Astrocyte (in vitro differentiated cells and primary cell): ENCODE measurements at places on chromosomes 4 and X.

DNA sequence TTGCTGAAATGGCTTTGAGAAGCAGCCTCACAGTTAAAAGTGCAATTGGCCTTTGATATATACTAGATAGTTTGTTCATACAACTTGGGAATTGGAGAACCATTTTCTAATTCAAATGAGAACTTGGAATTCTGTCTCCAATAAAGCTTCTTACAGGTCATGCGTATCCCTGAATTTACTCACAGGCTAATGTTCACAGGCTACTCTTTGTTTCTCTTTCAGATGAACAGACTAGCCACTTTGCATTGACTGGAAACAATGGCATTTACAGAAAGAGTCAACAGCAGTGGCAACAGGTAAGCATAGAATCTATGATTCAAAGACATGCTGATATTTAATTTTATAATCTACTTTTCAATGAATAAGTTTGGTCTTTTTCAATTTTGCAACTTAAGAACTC, 13.5 kb downstream of the AFF1 start:
- DNase-seq, result no peak

DNA sequence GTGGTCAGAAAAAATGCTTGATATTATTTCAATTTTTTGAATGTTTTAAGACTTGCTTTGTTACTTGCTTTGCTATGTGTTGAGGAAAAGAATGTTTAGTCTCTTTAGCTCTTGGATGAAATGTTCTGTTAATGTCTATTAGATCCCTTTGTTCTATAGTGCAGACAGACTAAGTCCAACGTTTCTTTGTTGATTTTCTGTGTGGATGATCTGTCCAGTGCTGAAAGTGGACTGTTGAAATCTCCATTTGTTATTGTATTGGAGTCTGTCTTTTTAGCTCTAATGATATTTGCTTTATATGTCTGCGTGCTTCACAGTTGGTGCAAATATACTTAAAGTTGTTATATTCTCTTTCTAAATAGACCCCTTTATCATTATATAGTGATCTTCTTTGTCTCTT, 220.6 kb downstream of the GUCY2F start:
- DNase-seq, result no peak

- DNase-seq, result no peak
Observed at GRCh38 chr4:173680278-173680677, 150.2 kb upstream of the HAND2 start.

DNA sequence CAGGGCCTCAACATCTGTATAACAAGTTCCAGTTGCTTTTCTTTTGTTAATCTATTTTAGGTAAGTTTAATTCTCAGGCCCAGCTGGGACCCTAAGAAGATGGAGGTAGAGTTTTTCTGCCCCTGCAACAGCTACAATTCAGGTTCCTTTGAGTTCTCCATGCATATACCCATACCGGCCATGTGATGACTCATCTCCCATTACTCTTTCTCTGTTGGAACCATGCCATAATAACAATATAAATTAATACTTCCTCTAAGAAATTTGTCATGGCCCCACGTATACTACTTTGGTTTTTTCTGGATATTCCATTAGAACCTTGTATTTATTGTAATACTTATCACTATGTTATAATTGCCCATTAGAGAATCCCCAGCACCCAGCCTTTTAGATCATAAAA, 1.3 kb upstream of the INTU start:
- no peak for DNase-seq

DNA sequence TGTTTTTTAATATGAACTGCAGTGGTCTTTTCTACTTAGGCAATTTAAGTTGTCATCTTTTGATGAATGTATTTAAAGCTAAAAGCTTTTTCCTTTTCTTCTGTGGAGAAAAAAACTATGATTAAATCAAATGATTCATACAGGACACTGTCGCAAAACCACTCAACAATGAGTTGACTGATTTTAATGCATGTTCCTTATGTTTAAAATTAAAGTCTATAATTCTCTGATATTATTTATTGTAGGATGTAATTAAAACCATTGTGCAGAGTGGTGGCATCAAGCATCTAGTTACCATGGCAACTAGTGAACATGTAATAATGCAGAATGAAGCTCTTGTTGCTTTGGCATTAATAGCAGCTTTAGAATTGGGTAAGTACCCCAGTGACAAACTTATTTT, 172.5 kb downstream of the RAP1GDS1 start:
- no peak for DNase-seq

GRCh38 chrX:139192386-139192961, 338.1 kb upstream of the F9 start:
- peak; percentile 52 for DNase-seq

DNA sequence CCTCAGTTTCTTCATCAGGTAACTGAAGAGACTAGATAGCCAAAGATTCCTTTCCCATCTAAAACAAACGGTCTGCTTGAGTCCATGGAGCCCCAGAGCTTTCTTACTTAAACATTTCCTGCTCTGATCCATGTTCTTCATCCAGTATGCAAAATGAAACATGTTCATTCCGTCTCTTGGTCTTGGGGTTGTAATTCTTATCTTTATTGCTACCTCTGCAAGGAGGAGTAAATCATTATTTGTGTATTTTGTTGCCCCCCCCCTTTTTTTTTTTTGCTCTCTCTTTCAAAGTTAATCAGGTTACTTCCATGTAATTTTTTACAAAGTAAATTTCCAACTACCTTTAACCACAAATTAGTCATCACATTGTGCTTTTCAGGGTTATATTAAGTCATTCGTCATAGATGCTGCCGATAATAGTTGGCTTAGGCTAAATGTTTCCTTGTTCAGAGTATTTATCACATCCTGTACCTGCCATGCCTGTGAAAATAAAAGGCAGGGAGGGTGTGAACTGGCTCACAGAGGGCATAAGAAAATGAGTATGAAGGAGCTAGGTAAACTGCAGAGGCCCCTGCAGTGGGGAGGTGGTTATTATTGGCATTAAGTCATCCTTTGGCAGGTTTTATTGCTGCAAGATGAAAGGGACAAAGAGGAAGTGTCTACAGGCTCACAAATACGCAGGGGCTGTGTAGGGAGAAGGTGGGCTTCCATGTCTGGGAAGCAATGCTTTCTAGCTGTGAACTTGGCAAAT, 76.7 kb upstream of the HS3ST1 start:
- peak; percentile 80 for DNase-seq

DNA sequence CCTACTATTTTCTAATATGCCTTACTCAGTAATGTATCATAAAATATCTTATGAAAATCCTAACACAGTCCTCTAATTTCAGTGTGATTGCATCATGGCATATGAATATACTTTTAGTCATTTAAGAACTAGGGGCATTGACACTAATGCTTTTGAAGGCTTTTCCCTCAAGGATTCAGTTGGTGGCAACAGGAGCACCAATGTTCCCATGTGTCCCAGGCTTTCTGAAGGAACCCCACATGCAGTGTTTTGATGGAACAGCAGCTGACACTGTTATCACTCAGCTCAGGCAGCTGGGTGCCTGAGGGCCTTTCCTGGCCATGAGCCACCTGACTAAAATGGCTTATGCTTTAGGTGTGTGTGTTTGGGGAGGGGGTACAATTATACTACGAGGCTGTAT, 348.3 kb downstream of the ARHGAP24 start:
- DNase-seq, result no peak

DNA sequence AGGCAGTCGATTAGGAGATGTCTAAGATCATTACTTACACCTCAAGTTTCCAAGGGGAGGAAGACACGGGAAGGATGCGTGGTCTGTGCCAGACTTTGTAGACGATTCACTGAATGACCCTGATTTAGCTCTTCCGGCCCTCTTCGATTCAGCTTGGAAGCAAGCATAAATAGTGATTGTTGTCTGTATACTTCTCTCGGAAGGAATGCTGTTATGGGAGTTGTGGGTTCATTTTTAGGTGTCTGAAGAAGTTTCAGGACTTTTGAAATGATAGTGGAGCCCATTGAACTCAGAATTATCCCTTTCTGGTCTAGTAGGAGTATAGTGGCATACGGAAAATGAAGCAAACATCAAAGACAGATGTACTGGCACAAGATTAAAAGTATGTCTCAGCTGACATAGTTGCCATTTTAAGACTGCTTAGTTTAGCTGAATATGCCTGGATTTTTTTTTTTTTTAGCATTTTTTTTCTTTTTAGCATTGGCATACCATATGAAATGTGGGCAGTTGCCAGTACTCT, 1.0 kb upstream of the ANKRD17 start:
- peak; percentile 40 for DNase-seq

DNA sequence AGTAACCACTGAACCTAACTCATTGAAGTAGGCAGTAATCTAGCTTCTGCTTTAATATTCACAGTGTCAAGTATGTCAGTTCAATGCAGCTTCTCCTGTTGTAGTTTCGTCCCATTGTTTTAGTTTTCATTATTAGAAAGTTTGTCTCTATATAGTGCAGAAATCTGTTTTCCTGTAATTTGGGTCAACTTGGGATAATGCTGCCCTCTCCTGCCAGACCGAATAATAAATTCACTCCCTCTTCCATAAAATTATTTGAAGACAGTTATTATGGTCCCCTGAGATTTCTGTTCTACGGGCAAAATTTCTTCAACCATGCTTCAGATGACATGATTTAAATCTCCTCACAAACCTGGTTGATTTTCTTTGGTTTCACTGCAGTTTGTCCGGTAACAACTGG, 4.6 kb upstream of the LUZP4 start:
- DNase-seq, result no peak

DNA sequence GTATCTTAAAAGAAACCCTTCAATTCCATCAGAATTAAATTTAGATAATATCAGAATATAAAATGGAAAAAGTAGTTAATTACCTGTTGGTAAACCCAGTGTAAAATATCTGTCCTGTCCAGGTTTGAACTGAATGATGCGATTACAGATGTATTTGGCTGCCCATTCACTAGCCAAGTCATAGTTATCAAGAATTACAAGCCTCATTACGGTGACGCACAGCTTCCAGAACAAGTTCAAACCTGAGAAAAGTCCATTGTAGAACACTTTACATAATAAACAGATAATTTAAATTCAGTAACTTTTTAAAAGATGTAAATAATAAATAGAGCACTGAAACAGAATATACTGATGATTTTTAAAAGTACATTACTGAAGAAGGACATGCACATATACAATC, 4.4 kb downstream of the GNPDA2 start:
- DNase-seq, result no peak

- DNase-seq, result no peak
Observed at GRCh38 chr4:47101453-47101852, 70.1 kb downstream of the GABRB1 start.

DNA sequence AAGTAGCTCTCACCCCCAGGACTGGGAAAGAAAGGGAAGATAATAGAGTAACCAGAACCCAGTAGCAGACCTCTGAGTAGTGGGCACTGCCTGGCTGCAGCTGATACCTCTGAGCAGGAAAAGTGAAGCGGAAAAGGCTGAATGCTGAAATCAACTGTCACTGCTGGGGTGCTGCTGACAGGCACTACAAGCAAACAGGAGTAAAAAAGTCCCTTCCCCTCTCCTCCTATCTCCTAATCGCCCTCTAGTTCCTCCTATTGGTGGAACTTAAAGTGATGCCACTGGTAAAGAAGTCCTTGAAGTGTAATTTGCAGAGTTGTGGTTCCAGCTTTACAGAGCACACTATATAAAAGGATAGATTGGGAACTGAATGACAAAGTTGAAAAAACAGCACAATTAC, 32.8 kb upstream of the GLRB start:
- peak; percentile 47 for DNase-seq

DNA sequence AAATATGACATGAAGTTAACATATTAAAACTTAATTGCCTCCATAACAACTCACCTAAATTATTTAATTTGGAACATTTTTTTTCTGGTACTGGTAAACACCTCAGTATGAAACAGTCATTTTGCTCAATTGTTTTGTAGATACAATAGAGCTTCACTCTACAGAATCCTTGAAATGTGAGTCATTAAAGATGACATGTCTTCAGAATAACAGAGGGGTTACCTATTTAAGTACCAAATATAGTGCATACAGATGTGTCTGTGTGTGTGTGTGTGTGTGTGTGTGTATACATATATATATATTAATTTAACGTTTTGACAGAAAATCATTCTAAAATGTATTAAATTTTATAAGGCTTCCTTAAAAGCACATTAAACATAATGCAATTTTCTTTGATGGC, 297.6 kb downstream of the INPP4B start:
- no peak for DNase-seq

GRCh38 chr4:16826406-16826910, 72.0 kb downstream of the LDB2 start:
- DNase-seq, result no peak

DNA sequence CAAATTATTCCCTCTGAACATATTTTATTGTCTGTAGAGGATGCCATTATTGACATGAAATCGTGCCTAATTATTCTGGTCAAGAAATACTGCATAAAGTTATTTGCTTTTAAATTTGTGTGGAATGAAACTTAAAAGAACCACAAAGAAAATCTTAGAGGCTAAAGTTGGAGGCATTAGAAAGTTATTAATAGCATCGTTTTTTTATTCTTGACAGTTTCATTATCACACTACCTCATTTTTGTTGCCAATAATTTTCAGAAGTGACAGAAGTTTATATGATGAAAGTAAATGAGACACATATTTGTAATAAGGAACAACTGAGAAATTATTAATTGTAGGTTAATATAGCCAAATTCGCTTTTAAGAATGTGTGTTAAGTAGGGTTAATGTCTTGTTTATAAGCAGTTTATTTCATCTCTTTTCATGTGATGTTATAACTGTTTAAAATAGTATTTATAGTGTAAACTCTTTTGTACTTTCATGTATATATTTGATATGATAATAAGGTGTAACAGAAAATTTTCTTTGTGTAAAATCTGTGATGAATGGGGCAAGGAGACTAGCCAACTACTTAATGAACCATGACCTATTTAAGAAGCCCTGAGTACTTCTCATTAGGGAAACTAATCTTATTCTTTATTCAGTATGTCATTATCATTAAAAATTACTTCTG, 54.5 kb upstream of the GRIA2 start:
- DNase-seq, result no peak

DNA sequence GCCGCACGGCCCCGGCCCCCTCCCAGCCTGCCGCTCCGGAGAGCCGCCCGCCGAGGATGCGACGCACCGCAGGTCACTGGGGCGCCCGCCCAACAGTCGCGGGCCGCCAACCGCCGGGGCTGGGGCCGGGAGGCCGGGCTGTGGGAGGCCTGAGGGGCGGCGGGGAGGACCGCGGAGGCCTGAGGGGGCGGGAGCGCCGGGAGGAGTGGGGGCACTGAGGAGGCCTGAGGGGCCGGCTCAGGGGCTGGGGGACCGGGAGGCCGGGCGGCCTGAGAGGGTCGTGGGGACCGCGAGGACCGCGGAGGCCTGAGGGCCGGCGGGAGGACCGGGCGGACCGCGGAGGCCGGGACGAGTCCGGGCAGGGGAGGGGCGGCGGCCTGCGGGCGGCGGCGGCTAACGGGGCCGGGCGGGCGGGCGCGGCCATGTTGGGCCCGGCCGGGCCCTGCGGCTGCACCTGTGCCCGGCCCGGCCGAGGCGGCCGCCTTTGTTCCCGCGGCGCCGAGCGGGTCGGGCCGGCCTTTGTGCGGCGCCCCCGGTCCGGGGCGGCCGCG, 353 bp downstream of the NSD2 start:
- DNase-seq, result no peak
